ENCODE measurements at places on chromosomes 3 and 15.

DNA sequence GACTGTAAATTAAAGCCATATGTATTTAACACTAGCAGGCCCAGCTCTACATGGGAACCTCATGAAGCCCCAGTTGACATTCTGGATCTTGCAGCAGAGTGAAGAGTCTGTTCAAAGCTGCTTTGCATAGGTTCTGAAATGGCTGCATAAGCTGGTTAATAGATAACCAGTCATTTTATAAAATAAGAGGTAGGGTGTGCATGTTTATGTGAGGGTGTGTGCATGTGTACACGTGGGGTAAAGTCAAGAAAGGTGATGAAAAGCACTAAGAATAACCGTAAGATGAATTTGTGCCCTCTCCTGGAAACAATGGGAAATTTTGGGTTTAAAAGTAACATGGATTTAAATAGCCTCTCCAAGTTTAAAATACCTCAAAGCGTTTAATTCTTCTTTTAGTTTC, 33.0 kb downstream of the PAQR9 start:
- no peak for DNase-seq

GRCh38 chr15:31197497-31198414, 96.2 kb upstream of the TRPM1 start:
- peak; percentile 50 for DNase-seq

DNA sequence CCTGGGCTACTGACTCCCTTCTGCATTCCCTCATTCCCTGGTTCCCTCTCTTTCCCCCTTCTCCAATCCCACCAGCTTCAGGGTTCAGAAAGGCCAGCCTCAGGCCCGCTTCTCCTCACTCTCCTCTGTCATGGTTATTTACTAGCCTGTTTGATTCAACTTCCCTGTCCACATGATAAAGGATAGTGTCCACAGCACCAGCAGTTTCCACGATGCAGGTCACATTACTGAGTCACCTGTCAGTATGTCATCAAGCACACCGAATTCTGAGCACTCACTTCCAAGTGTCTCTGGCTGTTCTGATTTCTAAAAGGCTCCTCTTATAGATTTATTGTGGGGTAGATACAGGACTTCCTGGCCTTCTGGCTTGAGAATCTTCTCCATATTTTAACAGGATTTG, 96.6 kb upstream of the CTNNB1 start:
- DNase-seq: no peak

GRCh38 chr3:123765475-123766128, 118.5 kb downstream of the MYLK start:
- DNase-seq: no peak

All from inflammatory macrophage (primary cell).